ENCODE measurements at places on chromosomes 2 and 18. TPM values are rescaled to one million over a fixed set of nuclear protein-coding genes. Genes with fewer than 3 reads are reported as not detected.

GRCh38 chr2:226190479-226191252 lies 609.0 kb downstream of the IRS1 start:
- H3K27me3 ChIP-seq = no peaks in the 10 kb centered on the region
- no peak for DNase-seq
- H3K27ac ChIP-seq = no peak overlapping the region
- no peak overlapping the region for H3K4me3 ChIP-seq
- H3K4me1 ChIP-seq = no peaks in the 10 kb centered on the region
- no peaks in the 10 kb centered on the region for H3K36me3 ChIP-seq

GRCh38 chr2:100143286-100143685 lies 896 bp upstream of the AFF3 start:
- peak overlapping the region; percentile 89 for H3K27ac ChIP-seq
- H3K36me3 ChIP-seq = peaks cover 5% of the 10 kb centered on the region

- H3K36me3 ChIP-seq = peaks cover 8% of the 10 kb centered on the region
- no peak for DNase-seq
- no peak overlapping the region for H3K4me3 ChIP-seq
- no peak overlapping the region for H3K27ac ChIP-seq
Measured at GRCh38 chr2:111235192-111236015, 114.7 kb downstream of the BCL2L11 start.

DNA sequence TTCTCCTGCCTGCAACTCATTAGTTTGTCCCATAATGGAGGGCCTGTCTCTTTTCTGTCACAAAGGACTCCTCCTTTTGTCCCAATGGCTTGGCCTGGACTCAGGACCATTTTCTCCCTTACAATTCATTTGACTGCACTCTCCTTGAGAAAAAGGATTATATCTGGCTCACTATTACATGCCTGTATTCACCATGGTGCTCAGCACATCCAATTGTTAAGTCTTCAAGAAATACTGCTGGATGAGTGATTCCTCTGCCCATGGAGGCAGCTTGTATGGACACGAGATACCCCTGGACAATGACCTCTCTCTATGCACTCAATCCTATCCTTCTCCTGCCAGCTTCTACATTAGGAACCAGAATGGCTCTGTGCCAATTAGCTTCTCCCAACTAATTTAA lies 47.0 kb downstream of the CHST9 start:
- no peak overlapping the region for H3K27ac ChIP-seq
- no peaks in the 10 kb centered on the region for H3K4me1 ChIP-seq
- H3K36me3 ChIP-seq = no peaks in the 10 kb centered on the region
- no peak for DNase-seq

The DNAJC5G gene
- total RNA-seq = not detected

The CDK5R2 gene
- not detected for total RNA-seq

GRCh38 chr2:99032001-99032400 lies 96.0 kb upstream of the CRACDL start:
- no peak overlapping the region for H3K27ac ChIP-seq
- H3K36me3 ChIP-seq = no peaks in the 10 kb centered on the region
- H3K4me1 ChIP-seq = peaks cover 13% of the 10 kb centered on the region
- no peak for DNase-seq
- peaks cover 3% of the 10 kb centered on the region for H3K27me3 ChIP-seq
- no peak overlapping the region for H3K4me3 ChIP-seq

The RNU2-63P gene
- 7.0 TPM for total RNA-seq

The MITD1 gene
- total RNA-seq = 51.3 TPM

GRCh38 chr2:35530615-35531135 lies 824.9 kb upstream of the CRIM1 start:
- H3K27ac ChIP-seq = no peak overlapping the region
- no peaks in the 10 kb centered on the region for H3K36me3 ChIP-seq
- no peaks in the 10 kb centered on the region for H3K27me3 ChIP-seq
- no peak for DNase-seq
- H3K4me1 ChIP-seq = no peaks in the 10 kb centered on the region

The GDF7 gene
- not detected for total RNA-seq

The TTN gene
- total RNA-seq = 11.4 TPM

DNA sequence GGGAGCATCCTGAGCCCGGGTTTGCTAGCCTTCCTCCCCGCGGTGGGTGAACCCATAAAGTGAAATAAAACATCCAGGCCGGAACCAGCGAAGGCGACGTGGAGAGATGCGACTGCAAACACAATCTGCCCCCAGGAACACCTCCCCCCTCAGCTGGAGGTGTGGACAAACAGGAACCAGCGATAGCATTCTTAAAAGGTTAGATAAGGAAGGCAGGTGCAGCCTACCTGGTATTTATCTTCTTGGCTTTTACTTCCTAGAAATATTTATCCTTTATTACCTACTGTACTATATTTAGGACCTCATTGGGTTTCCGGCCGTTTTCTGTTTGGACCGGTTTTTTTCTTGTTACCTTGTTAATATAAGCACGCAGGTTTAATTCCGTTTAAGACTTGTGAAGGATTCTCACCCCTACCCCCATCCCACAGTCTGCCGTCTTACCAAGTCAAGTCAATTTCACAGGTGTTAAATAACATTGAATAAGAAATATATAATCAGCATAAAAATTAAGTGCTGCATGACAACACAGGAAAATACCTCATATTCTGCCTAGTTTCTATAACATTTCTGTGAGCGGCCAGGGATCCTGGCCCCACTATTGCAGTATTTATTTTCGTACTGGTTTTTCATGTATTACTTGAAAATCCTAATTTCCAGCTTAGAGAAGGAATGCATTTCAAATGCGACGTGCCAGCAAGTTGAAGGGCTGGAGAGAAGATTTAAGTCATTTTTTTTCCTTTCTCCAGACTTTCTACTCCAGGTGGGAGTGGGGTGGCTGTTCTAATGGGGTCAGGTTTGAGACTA lies 224.0 kb upstream of the ID2 start:
- no peaks in the 10 kb centered on the region for H3K27me3 ChIP-seq
- peaks cover 84% of the 10 kb centered on the region for H3K4me1 ChIP-seq
- H3K4me3 ChIP-seq = peak overlapping the region; percentile 80
- H3K27ac ChIP-seq = peak overlapping the region; percentile 90
- peak; percentile 78 for DNase-seq

- H3K27ac ChIP-seq = no peak overlapping the region
- H3K4me3 ChIP-seq = no peak overlapping the region
- no peak for DNase-seq
- no peaks in the 10 kb centered on the region for H3K36me3 ChIP-seq
- no peaks in the 10 kb centered on the region for H3K4me1 ChIP-seq
- H3K27me3 ChIP-seq = no peaks in the 10 kb centered on the region
Measured at GRCh38 chr18:55907453-55908175, 319.6 kb upstream of the TCF4 start.

DNA sequence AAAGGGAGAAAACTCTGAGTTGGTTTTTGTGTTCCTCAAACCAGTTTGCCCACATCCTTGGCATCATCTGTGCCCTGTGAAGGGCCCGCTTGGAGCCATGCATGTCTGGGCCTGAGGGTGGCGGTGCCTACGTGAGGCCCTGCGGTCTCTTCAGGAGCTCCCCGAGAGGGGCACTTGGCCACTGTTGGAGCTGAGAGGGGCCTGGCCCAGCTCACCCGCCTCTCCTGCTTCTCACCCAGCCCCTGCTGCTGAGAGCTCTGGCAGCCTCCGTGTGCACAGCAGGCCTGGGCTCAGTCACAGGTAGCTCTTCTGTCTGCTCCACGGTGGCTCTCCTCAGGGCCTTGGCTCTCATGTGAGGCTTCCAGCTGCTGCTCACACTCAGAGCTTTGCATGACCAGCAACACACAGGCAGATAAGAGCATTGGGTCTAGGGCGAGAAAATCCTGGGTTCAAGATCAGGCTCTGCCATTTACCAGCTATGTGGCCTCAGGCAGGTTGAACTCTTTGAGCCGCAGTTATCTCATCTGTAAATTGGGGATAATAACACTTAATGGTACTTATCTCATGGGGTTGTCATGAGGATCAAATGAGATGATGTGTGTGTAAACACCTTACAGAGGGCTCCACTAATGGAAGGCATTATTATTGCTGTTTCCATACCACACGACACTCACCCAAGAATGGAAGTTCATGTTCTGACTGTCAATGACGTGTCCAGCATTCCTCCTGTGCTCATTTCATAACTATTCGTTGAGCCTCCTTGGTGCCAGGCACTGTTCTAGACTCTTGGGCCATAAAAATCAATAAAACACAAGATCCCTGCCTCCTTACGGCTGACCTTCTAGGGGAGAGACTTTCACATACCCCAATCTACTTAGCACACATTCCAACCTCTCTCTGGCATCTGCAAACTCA lies 41.6 kb upstream of the PLB1 start:
- peaks cover 33% of the 10 kb centered on the region for H3K4me1 ChIP-seq
- no peak overlapping the region for H3K4me3 ChIP-seq
- no peak for DNase-seq
- no peaks in the 10 kb centered on the region for H3K36me3 ChIP-seq

GRCh38 chr2:9650119-9650821 lies 19.5 kb upstream of the YWHAQ start:
- peaks cover 36% of the 10 kb centered on the region for H3K27me3 ChIP-seq
- H3K4me3 ChIP-seq = no peak overlapping the region
- no peak overlapping the region for H3K27ac ChIP-seq
- peaks cover 33% of the 10 kb centered on the region for H3K4me1 ChIP-seq

GRCh38 chr18:6202861-6203260 lies 211.8 kb downstream of the L3MBTL4 start:
- H3K4me1 ChIP-seq = no peaks in the 10 kb centered on the region
- H3K27ac ChIP-seq = no peak overlapping the region
- no peaks in the 10 kb centered on the region for H3K36me3 ChIP-seq
- no peak for DNase-seq

GRCh38 chr2:121898483-121898882 lies 143.0 kb downstream of the TSN start:
- no peaks in the 10 kb centered on the region for H3K36me3 ChIP-seq
- no peaks in the 10 kb centered on the region for H3K27me3 ChIP-seq
- no peak overlapping the region for H3K4me3 ChIP-seq
- no peak for DNase-seq
- no peak overlapping the region for H3K27ac ChIP-seq

Measured in activated CD8-positive, alpha-beta T cell treated with anti-CD3 and anti-CD28 coated beads, Interleukin-2, amount 10 ng/mL, durations not matched to agents 7 days and 5 days (primary cell).